ENCODE measurements at places on chromosomes 2 and 18.

DNA sequence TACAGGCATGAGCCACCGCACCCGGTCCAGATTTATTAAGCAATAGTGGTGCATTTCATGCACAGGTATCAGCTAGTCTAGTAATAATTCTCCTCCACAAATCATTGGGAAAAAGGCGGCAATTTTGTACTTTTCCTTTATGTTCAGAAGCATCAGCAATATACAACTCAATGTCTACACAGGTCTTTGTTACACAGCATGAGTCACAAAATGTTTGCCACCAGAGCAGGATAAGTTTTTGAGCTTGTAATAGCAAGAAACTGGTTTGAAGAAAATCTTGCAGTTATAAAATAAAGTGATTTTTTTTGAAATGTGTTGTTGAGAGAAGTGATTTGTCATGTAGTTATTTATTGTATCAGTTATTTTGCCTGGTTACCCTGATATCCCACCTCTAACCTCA, 4.8 kb upstream of the ITPRIPL1 start:
- no peak for DNase-seq

DNA sequence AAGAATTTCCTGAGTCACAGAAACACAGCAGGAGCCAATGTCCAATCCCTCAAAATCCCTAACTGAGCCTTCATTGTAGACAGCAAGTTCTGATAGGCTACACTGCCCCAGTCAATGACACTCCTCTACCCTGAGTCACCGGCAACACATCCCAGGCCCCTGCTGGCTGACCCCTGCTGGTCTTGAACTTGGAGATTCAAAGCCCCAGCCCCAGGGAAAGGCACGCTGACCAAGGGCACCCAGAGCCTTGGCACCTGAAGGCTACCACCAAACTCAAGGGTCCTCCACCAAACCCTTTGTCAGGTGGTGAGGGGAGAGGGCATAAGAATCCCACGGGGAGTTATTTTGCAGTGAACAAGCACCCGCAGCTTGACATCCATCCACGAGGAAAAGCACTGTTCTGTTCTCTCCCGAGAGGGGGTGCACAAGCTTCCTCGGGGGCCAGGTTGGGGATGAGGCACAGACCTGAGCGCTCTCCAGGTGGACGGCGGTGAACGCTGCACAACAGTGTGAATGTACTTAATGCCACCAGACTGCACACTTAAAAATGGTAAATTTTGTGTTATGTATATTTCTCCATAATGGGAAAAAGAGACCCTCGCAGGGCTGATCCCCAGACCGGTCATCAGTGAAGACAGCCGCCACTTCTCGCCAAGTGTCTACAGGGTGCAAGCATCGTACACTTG, 46.9 kb downstream of the TFCP2L1 start:
- DNase-seq: no peak

- DNase-seq: no peak
Measured at GRCh38 chr18:46411867-46412690, 244.9 kb downstream of the LOXHD1 start.

GRCh38 chr2:10546975-10547391, 98.9 kb upstream of the ODC1 start:
- DNase-seq: no peak

GRCh38 chr2:167264380-167264779, 376.1 kb downstream of the XIRP2 start:
- DNase-seq: no peak

DNA sequence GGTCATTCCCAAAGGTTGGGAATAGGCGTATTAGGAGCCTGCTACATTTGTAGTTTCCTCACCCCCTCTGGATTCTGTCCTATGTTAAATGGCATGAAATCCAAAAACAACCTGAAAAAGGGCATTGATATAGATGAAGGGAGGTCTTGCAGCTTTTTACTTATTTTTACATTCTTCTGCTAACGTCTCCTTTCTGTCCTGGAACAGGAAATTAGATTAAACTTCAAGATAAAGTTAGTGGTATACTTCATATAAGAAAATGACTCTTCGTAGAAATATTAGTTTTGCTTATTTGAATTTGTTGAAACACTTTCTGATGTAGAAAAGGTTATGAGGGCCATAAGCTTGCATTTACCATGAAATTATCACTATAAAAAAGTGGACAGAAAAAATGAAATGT, 694.5 kb downstream of the ADCYAP1 start:
- no peak for DNase-seq

Measured in GM13977 (cell line).